Activated naive CD8-positive, alpha-beta T cell treated with anti-CD3 and anti-CD28 coated beads for 36 hours (primary cell): ENCODE measurements at places on chromosomes 1 and 21. TPM values are rescaled to one million over a fixed set of nuclear protein-coding genes. Genes with fewer than 3 reads are reported as not detected.

Gene ICOSLG
- total RNA-seq, result 1.2 TPM

Gene MKNK1
- 23.0 TPM for total RNA-seq

Gene KCNJ9
- total RNA-seq, result 0.04 TPM

Gene SETSIP
- 0.37 TPM for total RNA-seq

DNA sequence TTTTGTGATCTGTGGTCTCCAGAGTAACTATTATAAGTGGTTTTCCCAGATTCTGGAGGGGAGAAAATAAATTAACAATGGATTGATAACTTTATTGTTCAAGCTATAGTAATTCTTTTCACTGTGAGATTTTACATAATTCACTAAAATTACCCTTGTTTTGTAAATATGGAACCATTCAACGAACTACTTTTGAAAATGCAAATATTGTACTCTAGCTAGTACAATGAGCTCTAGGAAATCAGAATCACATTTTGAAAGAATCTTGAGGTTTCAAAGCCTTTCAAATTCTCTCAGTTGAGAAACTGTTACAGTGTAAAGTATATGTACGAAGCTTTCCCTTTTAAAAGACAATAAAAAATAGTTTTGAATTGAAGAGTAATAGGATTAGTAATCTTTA is 119.9 kb downstream of the HS2ST1 start:
- DNase-seq, result no peak

DNA sequence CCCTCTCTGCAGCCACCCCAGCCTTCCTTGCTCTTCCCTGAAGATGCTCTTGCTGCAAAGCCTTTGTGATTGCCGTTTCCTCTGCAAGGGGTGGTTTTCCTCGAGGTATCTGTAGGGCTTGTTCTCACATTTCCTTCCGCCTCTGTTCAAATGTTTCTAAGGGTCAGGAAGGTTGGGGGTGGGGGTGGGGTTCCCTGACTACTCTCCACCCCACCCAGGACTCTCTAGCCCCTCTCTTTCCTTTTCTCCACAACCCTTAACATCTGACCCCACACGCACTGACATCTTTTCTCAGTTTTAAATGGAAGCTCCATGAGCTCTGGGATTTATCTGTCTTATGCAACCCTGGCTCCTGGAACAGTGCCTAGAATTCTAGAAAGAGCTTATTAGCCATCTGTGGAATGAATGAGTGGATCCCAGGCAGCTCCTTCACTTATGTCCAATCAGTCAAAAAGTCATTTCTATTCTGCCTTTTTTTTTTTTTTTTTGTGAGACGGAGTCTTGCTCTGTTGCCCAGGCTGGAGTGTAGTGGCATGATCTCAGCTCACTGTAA is 27.3 kb upstream of the ZNF362 start:
- no peak for DNase-seq

DNA sequence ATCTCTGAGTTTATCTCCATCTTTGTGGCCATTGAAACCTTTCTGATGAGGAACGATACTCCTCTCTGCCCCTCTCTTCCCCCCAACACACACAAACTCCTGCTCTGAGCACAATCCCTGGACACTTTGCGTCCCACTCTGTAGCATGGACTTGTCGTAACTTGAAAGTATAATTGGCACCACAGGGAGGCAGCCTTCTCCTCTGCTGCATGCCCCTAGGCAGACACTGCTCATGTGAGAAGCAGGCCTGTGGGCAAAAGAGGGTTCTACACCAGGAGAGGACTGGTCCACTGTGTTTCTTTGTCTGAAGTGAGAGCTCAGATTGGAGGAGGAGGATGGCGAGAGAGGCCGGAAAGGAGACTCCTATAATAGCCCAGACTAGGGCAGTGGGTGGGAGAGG is 3.8 kb upstream of the PARS2 start:
- no peak for DNase-seq

GRCh38 chr1:42927920-42928505 is 30.7 kb downstream of the SLC2A1 start:
- no peak for DNase-seq
